ENCODE measurements at places on chromosomes 2 and 18. TPM values are rescaled to one million over a fixed set of nuclear protein-coding genes. Genes with fewer than 3 reads are reported as not detected.

DNA sequence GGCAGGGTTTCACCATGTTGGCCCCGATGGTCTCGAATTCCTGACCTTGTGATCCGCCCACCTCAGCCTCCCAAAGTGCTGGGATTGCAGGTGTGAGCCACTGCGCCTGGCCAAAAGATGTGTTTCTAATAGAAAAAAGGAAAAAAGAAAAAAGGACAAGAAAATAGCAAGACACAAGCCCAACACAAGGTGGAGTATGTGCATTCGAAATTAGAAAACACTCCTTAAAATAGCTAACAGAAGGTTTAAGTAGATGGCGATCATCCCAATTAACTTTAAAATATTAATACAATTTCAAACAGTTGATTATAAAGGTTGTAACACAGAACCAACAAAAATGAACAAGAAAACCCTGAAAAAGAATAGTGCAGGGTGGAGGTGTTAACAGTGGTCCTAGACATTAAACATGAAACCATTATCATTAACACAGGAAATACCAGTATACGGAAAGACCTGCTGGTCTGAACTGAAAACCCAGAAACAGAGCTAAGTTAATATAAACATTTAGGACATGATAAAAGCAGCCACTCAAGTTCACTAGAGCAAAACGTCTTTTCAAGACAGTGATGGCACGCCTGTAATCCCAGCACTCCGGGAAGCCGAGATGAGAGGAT, 57.9 kb downstream of the HDLBP start:
- peak; percentile 30 for DNase-seq

The SNED1 gene
- total RNA-seq: 148 TPM

The FHOD3 gene
- total RNA-seq: 33.3 TPM

The ABCG5 gene
- total RNA-seq: not detected

GRCh38 chr18:4193086-4193485, 262.0 kb downstream of the DLGAP1 start:
- DNase-seq: no peak

The CNGA3 gene
- not detected for total RNA-seq

The KLHL41 gene
- total RNA-seq: 1.8 TPM

DNA sequence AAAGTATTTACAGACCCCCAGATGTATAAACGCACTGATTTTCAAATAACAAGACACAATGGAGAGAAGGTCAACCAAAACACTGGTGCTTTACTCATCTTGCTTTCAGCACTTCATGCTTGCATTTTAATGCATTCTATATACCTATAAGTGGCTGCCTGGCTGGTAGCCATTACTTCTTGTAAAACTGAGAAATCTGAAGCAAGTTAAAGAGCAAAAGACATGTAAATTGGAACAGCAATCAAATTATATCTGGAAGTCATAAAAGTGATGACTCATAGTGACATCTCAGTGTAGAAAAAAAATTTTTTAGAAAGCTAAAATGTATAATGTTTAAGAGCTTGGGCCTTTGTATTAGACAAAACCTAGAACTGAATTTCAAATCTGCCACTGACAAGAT, 106.2 kb downstream of the CCDC141 start:
- no peak for DNase-seq

All from sciatic nerve (tissue), 2 donors.